NCI-H187 treated with DMSO at 0.1 percent for 48 hours (cell line): ENCODE measurements at places on chromosomes 11 and 22.

- no peak for DNase-seq
Observed at GRCh38 chr11:68416070-68416578, 44.4 kb upstream of the PPP6R3 start.

- no peak for DNase-seq
Observed at GRCh38 chr11:134515081-134515960, 103.3 kb upstream of the B3GAT1 start.

DNA sequence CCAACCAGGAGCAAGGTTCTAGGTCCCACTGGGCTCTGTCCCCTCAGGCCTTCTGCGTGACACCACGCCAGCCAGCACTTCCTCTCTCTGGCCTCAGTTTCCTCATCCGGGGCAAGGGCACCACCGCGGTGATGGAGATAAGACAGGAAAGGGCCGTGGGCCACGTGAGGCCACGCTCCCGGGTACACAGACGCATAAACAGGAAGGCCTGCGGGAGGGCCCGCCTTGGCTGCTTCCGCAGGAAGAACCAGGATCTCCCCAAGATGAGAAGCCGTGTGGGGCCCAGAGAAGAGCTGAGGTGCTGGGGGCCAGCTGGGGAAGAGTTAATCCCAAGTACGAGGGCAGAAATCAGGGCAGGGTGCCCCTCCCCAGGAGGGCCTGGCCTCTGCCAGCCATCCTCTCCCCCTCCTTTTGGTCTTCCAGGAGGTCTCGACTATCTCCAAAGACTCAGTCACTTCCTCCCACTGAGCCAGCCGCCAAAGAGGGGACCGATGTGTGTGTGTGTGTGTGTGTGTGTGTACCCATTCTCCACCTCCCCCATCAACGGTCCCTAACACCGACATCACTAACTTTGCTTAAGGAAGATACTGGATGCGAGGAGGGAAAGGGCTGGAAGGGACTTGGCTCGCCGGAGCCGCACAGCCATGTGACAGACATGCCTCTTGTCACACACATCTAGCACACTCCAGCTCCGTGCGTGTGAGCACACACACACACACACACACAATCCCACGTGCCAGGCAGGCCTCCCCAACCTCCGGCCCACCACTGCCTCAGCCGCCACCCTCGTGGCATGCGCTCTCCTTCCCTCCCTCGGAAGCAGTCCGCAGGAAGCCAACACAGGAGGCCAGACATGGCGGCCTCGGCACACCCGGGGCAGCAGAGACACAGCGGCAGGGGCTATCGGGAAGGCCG lies 1.4 kb downstream of the MFNG start:
- no peak for DNase-seq

- no peak for DNase-seq
Observed at GRCh38 chr11:2266586-2267305, 3.6 kb downstream of the ASCL2 start.
